ENCODE measurements at places on chromosomes 3 and 15. TPM values are rescaled to one million over a fixed set of nuclear protein-coding genes. Genes with fewer than 3 reads are reported as not detected.

Gene FAM174B
- 0.97 TPM for total RNA-seq

Gene SEC62
- 33.5 TPM for total RNA-seq

Gene PRR23E
- total RNA-seq: not detected

Gene CD80
- not detected for total RNA-seq

Gene SHC4
- 0.15 TPM for total RNA-seq

Gene GOLGA6B
- total RNA-seq: not detected

Gene MYNN
- 20.8 TPM for total RNA-seq

Gene STX19
- not detected for total RNA-seq

Gene KNG1
- total RNA-seq: not detected

Gene KBTBD13
- total RNA-seq: not detected

Gene CAMK2N2
- not detected for total RNA-seq

Gene FGF7
- 0.32 TPM for total RNA-seq

Gene ZNF662
- total RNA-seq: 0.76 TPM

Gene CYP1A1
- total RNA-seq: 1.6 TPM

Gene NRROS
- total RNA-seq: 3.2 TPM

Gene CX3CR1
- total RNA-seq: not detected

Gene CHRNA7
- 2.0 TPM for total RNA-seq

Gene LINGO1
- total RNA-seq: not detected

Gene KLHL6
- total RNA-seq: 18.2 TPM

Gene TM4SF18
- 164 TPM for total RNA-seq

Gene ASB14
- not detected for total RNA-seq

Gene TM4SF1
- total RNA-seq: 1,177 TPM

Gene BNC1
- total RNA-seq: 11.7 TPM

Gene SLC24A1
- 1.7 TPM for total RNA-seq

Gene LDHAL6B
- total RNA-seq: not detected

Data from epithelial cell of umbilical artery (primary cell).